Peyer's patch (tissue), 4 donors: ENCODE measurements at places on chromosomes 5 and 9. TPM values are rescaled to one million over a fixed set of nuclear protein-coding genes. Genes with fewer than 3 reads are reported as not detected.

HAVCR1 gene
- total RNA-seq: not detected

DNA sequence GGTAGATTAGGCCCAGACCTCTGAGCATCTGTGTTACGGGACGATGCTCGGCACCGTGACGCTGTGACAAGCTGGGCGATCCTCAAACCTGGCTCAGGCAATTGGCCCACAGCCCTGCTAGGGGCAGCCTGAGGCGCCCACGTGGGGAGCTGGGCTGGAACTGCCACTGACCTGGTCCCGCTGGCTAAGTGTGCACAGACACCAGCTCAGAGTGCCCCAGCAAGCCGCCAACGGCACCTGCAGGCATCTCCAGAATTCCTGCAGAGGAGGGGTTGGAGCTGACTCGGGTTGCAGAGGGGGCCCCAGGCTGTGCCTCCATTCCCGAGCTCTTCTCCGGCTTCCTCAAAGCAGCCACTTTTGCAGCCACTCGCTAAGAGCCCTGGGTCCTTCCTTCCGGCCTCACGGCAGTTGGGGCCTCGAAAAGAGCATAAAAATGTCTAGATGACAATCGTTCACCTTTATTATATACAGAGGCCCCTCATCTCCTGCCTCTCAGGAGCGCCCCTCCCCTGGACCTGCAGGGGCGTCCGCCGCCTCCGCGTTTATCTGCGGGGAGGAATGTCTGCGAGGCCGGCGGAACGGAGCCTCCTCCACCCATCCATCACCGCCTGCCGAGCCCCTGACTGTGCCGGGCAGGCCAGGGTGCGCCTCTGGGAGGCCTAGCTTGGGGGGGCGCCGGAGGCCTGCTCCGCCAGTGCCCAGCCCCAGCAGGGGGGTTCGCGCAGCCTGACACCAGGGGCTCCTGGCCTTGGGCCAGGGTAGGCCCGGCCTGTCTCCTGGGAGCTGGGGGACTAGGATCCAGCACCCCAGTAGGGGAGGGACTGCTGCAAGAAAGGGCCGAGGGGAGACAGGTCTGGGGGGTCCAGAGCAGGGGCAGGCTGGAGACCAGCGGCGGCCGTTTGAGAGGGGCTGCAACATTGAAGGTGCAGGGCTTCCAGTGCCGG lies 144.9 kb downstream of the BARX1 start:
- DNase-seq: peak; percentile 36
- no peaks in the 10 kb centered on the region for H3K36me3 ChIP-seq
- H3K4me1 ChIP-seq: no peaks in the 10 kb centered on the region

DNA sequence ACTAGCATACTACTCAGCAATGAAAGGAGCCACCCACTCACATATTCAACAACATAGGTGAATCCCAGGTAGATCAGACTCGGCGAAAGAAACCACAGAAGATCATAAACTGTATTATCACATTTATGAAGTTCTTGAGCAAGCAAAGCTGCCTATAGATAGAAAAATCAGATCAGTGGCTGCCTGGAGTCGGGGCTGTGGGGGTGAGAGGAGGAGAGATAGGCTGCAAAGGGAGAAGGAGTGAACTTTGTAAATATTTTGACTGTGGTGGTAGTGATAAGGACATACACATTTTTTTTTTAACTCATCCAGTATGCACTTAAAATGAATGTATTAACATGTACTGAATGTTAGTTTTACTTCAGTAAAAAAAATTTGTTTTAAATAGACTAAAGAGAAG lies 23.5 kb upstream of the TMEM174 start:
- no peak overlapping the region for H3K27ac ChIP-seq
- DNase-seq: no peak
- no peaks in the 10 kb centered on the region for H3K36me3 ChIP-seq
- H3K4me1 ChIP-seq: no peaks in the 10 kb centered on the region
- H3K27me3 ChIP-seq: no peaks in the 10 kb centered on the region

- H3K27ac ChIP-seq: no peak overlapping the region
- no peaks in the 10 kb centered on the region for H3K4me1 ChIP-seq
- no peak for DNase-seq
These were observed 47.9 kb downstream of the TNFSF15 start for GRCh38 chr9:114757984-114758383.

GRCh38 chr5:102969641-102970040 lies 150.3 kb downstream of the GIN1 start:
- no peaks in the 10 kb centered on the region for H3K4me1 ChIP-seq
- H3K4me3 ChIP-seq: no peak overlapping the region
- H3K27me3 ChIP-seq: no peaks in the 10 kb centered on the region
- H3K27ac ChIP-seq: no peak overlapping the region
- no peak for DNase-seq

DNA sequence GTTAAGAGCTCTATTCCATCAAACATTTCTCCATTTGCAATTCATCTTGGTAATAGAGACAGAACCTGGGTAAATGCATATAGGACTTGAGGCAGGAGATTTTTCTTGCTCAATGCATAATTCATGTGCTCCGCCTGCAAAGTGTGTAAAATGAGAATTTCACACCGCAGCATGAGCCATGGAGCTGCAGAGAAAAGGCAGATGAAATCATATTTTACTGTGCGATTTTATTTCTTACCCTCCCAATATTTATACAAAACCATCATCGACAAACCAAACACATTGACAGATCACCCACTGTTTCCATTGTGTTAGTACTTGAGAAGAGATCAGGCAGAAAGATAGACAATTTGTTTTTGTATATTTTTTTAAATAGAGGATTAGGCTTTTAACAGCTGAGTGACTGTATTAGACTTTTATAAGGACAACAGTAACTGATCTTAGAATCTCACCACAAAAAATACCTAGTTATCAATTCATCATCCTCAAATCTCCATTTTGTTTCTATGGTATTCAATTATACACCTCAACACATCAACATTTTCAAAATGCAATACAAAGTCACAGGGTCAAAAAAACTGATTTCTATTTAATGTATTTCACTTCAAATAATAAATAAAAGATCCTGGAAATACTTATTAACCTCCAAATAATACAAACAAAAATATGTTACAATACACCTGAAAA lies 191.1 kb downstream of the AP3B1 start:
- no peaks in the 10 kb centered on the region for H3K27me3 ChIP-seq
- no peak for DNase-seq
- no peaks in the 10 kb centered on the region for H3K4me1 ChIP-seq
